NCI-H1417 treated with DMSO at 0.1 percent for 48 hours (cell line): ENCODE measurements at places on chromosomes 6 and 20.

GRCh38 chr6:132227904-132228303 is 173.4 kb downstream of the MOXD1 start:
- no peak for DNase-seq

- DNase-seq = no peak
Observed at GRCh38 chr20:297925-298775, 780 bp downstream of the ZCCHC3 start.

GRCh38 chr6:156911581-156911980 is 134.4 kb downstream of the ARID1B start:
- DNase-seq = no peak

DNA sequence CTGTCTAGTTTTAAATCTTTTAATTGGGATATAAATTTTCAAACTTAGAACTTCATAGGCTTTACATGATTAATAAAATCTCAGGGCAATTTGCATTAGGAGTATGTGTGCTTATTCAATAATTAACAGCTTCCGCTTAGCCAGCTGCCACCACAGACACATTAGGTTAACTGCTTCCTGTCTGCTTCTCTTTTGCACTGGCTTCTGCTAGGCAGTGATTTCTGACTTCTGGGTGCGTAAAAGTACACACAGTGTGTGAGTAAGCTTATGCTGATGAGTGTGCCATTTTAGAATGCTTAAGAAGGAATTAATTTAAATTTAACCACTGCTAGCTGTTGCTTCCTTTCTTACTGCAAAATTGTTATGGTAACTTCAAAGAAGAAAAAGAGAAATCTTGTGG is 73.9 kb downstream of the F13A1 start:
- DNase-seq = no peak

GRCh38 chr6:113148566-113148965 is 708.6 kb upstream of the MARCKS start:
- no peak for DNase-seq

DNA sequence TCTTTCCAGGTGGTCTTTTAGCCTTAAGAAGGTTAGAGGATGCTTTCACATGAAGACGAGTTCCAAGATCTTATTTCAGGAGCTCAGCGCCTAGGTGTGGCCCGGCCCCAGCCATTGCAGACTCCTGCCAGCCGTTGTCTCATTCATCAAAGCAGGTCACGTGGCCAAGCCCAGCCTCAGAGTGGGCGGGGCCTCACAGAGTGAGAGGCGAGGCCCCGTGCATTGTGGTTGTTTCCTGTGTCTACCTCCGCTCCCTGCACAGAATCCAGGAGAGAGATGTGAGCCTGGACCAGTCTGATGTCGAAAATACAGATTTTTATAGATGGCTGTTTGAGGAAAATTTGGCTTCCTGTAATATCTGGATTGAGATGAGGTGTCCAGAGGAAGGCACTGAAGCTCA is 49.2 kb upstream of the CST5 start:
- DNase-seq = no peak

DNA sequence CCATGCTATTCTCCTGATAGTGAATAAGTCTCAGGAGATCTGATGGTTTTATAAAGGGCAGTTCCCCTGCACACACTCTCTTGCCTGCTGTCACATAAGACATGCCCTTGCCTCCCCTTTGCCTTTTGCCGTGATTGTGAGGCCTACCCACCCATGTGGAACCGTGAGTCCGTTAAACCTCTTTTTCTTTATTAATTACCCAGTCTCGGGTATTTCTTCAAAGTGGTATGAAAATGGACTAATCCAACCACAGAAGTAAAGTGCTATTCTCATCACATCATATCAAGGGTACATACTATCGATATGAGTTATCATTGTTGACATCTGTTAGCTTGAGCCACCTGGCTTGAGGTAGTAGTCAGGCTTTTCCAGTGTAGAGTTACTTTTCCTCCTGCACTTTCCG is 2.3 kb downstream of the MANBAL start:
- no peak for DNase-seq

- no peak for DNase-seq
Observed at GRCh38 chr6:136991646-136992045, 53.1 kb downstream of the IL20RA start.

GRCh38 chr20:44646023-44646640 is 5.4 kb downstream of the ADA start:
- no peak for DNase-seq

GRCh38 chr6:42452171-42453030 is 675 bp upstream of the TRERF1 start:
- DNase-seq = peak; percentile 70

GRCh38 chr6:53309901-53310300 is 38.8 kb downstream of the ELOVL5 start:
- no peak for DNase-seq

- DNase-seq = no peak
Observed at GRCh38 chr20:38165089-38165965, at the start of gene TGM2. TGM2 (minus strand) TSS chr20:38165270; CDS start chr20:38165198, 72 bp downstream.

GRCh38 chr20:25196786-25197120 is 1.2 kb downstream of the ENTPD6 start:
- DNase-seq = no peak

- DNase-seq = no peak
Observed at GRCh38 chr6:168937054-168937453, 316.6 kb downstream of the THBS2 start.

- no peak for DNase-seq
Observed at GRCh38 chr6:166450167-166450873, 67.6 kb upstream of the MPC1 start.

DNA sequence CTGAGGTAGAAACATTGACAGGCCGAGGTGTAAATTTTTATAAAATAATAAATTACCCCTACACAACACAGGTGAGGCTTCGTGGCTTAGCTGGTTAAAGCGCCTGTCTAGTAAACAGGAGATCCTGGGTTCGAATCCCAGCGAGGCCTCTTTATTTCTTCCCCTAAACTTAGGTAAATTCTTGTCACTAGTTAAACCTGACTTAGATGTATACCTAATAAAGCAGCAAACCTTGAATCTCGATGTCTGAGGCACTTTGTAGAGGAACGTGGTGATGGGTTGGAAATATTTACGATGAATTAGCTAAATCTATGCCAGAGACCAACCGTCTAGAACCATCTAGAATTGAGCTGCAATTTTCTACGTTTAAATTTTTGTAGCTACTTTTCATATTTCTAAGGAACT is 185.6 kb downstream of the OR2B2 start:
- DNase-seq = no peak
